Colonic mucosa (tissue), 4 donors: ENCODE measurements at places on chromosomes 12 and 14. TPM values are rescaled to one million over a fixed set of nuclear protein-coding genes. Genes with fewer than 3 reads are reported as not detected.

Gene RASSF3
- 52.6 TPM for total RNA-seq

Gene BCDIN3D
- total RNA-seq = 3.7 TPM

Gene CFAP73
- total RNA-seq = not detected

Gene PPP1CC
- 198 TPM for total RNA-seq

Gene TMPRSS12
- not detected for total RNA-seq

Gene TCL1A
- not detected for total RNA-seq

Gene PLEKHG7
- total RNA-seq = 0.59 TPM

Gene AMDHD1
- total RNA-seq = 0.48 TPM

Gene FAM181A
- total RNA-seq = not detected

Gene STON2
- 15.1 TPM for total RNA-seq

Gene SMCO2
- not detected for total RNA-seq

Gene ARHGDIB
- total RNA-seq = 21.5 TPM

Gene OR4E2
- total RNA-seq = not detected

Gene KLRC3
- not detected for total RNA-seq

Gene EMP1
- 667 TPM for total RNA-seq

Gene TSPAN8
- total RNA-seq = 1,657 TPM

Gene CLEC2A
- total RNA-seq = not detected

Gene GUCY2C
- 74.6 TPM for total RNA-seq

Gene DNAJC22
- total RNA-seq = 34.2 TPM

Gene TMEM119
- 7.2 TPM for total RNA-seq

Gene ACSS3
- total RNA-seq = 1.6 TPM

Gene ARID2
- total RNA-seq = 29.1 TPM

Gene TAS2R7
- not detected for total RNA-seq

Gene INSM2
- not detected for total RNA-seq

Gene GARIN6
- not detected for total RNA-seq

Gene C12orf50
- total RNA-seq = 0.05 TPM

Gene TIMM9
- total RNA-seq = 28.4 TPM

Gene INHBC
- not detected for total RNA-seq

Gene CNIH1
- 125 TPM for total RNA-seq

Gene IQSEC3
- not detected for total RNA-seq

Gene LRRK2
- 1.7 TPM for total RNA-seq

Gene IL23A
- total RNA-seq = not detected

Gene TSPAN19
- total RNA-seq = not detected

Gene AGAP2
- 0.86 TPM for total RNA-seq

Gene CELA1
- total RNA-seq = not detected

Gene KCNK13
- total RNA-seq = 0.15 TPM

Gene MSRB3
- 29.6 TPM for total RNA-seq

Gene GPR84
- not detected for total RNA-seq

Gene PSMA6
- 178 TPM for total RNA-seq
